Glutamatergic neuron (in vitro differentiated cells): ENCODE measurements at places on chromosomes 13 and 19.

- peak overlapping the region; percentile 96 for H3K27ac ChIP-seq
- H3K4me1 ChIP-seq: peaks cover 26% of the 10 kb centered on the region
- peaks cover 43% of the 10 kb centered on the region for H3K27me3 ChIP-seq
- peak overlapping the region; percentile 73 for H3K4me3 ChIP-seq
- peaks cover 8% of the 10 kb centered on the region for H3K36me3 ChIP-seq
- DNase-seq: peak; percentile 78
Measured at GRCh38 chr19:485583-486236, 10.6 kb upstream of the MADCAM1 start.

- H3K27ac ChIP-seq: no peak overlapping the region
- peaks cover 5% of the 10 kb centered on the region for H3K4me1 ChIP-seq
- H3K4me3 ChIP-seq: no peak overlapping the region
- H3K36me3 ChIP-seq: no peaks in the 10 kb centered on the region
- peaks cover 2% of the 10 kb centered on the region for H3K27me3 ChIP-seq
Measured at GRCh38 chr13:31514932-31515331, 224.4 kb upstream of the RXFP2 start.

- no peak overlapping the region for H3K4me3 ChIP-seq
- peaks cover 16% of the 10 kb centered on the region for H3K36me3 ChIP-seq
- peaks cover 10% of the 10 kb centered on the region for H3K4me1 ChIP-seq
- no peaks in the 10 kb centered on the region for H3K27me3 ChIP-seq
- no peak overlapping the region for H3K27ac ChIP-seq
Measured at GRCh38 chr13:113788413-113789135, 29.5 kb downstream of the TMEM255B start.

DNA sequence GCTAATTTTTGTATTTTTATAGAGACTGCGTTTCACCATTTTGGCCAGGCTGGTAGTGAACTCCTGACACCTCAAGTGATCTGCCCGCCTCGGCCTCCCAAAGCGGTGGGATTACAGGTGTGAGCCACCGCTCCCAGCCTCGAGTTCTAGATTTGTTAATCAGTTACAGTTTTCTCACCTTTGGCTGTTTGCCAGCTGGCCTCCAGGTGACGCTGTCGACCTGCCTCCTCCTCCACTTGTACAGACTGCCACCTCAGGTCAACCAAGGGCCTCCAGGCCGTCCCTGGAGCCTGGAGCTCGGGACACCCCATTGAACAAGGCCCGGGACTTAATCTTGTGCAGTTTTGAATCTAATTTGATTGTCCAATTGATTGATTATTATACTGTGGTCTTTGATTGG is 45.5 kb downstream of the IER2 start:
- H3K4me3 ChIP-seq: no peak overlapping the region
- no peaks in the 10 kb centered on the region for H3K36me3 ChIP-seq
- H3K27me3 ChIP-seq: peaks cover 3% of the 10 kb centered on the region
- H3K27ac ChIP-seq: no peak overlapping the region
- no peaks in the 10 kb centered on the region for H3K4me1 ChIP-seq
- DNase-seq: peak; percentile 67

GRCh38 chr13:24306632-24307031 is 2.7 kb upstream of the C1QTNF9 start:
- H3K27me3 ChIP-seq: peaks cover 2% of the 10 kb centered on the region
- peaks cover 1% of the 10 kb centered on the region for H3K4me1 ChIP-seq
- H3K36me3 ChIP-seq: no peaks in the 10 kb centered on the region

- no peaks in the 10 kb centered on the region for H3K36me3 ChIP-seq
- no peak overlapping the region for H3K27ac ChIP-seq
- H3K4me1 ChIP-seq: no peaks in the 10 kb centered on the region
- DNase-seq: no peak
Measured at GRCh38 chr13:71924931-71925330, 57.9 kb upstream of the DACH1 start.

- H3K4me3 ChIP-seq: no peak overlapping the region
- no peak for DNase-seq
Measured at GRCh38 chr19:38283271-38283670, 18.9 kb downstream of the SPINT2 start.

DNA sequence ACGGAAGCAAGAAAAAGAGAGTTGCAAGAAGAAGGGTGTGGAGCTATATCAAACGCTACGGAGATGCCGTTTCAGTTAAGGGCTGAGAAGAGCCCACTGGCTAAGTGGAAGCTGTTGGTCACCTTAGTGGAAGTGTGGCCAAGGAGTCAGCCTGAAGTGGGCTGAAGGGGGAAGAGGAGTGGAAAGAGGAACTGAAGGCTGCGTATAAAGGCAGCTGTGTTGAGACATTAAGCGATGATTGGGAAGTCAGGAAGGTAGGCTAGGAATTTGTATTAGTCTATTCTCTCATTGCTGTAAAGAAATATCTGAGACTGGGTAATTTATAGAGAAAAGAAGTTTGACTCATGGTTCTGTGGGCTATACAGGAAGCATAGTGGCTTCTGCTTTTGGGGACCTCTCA is 14.1 kb upstream of the FRY start:
- peaks cover 16% of the 10 kb centered on the region for H3K4me1 ChIP-seq
- H3K36me3 ChIP-seq: no peaks in the 10 kb centered on the region
- no peak for DNase-seq
- no peak overlapping the region for H3K4me3 ChIP-seq

DNA sequence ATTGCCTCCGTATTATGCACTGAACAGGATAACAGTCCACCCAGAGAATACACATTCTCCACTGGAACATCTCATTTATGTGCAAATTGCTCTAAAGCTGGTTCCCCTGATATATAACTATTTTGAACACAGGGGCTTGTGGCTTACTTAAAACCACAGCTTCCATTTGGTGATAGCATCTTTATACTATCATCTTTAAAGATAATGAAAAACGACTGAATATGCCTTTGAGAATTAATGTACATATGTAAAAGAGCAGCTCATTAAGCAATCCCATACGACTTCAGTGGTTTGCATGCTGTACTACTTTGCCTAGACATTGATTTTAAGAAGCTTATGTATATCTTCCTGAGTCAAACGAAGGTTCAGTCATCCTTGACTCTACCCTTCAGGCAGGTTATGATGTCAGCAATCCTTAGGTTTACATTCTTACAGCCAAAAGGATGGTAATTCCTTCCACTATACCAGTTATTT is 40.8 kb downstream of the BRD4 start:
- H3K4me1 ChIP-seq: peaks cover 64% of the 10 kb centered on the region
- H3K36me3 ChIP-seq: peaks cover 5% of the 10 kb centered on the region
- peak overlapping the region; percentile 89 for H3K27ac ChIP-seq
- peaks cover 3% of the 10 kb centered on the region for H3K27me3 ChIP-seq
- no peak overlapping the region for H3K4me3 ChIP-seq

GRCh38 chr19:15629003-15629880 is 11.5 kb upstream of the CYP4F3 start:
- DNase-seq: peak; percentile 80
- no peak overlapping the region for H3K27ac ChIP-seq
- no peaks in the 10 kb centered on the region for H3K36me3 ChIP-seq
- H3K4me3 ChIP-seq: no peak overlapping the region
- no peaks in the 10 kb centered on the region for H3K4me1 ChIP-seq

- no peak overlapping the region for H3K4me3 ChIP-seq
- H3K36me3 ChIP-seq: no peaks in the 10 kb centered on the region
- H3K27me3 ChIP-seq: no peaks in the 10 kb centered on the region
- H3K4me1 ChIP-seq: peaks cover 23% of the 10 kb centered on the region
- peak overlapping the region; percentile 71 for H3K27ac ChIP-seq
Measured at GRCh38 chr13:35839806-35840205, 291.4 kb downstream of the DCLK1 start.

DNA sequence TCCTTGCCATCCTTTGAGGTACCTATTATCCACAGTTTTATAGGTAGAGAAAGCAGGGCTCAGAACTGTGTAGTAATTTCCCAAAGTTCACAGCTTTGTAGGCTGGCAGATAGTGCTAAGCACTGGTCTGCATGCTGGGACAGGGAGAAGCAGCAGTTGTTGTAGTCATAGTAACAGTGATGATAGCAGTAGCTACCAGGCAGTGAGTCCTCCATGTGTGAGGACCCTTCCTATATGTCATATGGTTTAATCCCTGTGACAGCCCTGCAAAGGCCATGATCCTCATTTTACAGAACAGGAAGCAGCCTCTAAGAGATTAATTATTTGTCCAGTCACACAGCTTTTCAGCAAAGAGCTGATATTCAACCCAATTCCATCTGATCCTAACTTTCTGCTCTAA is 21.0 kb downstream of the SERP2 start:
- peaks cover 7% of the 10 kb centered on the region for H3K27me3 ChIP-seq
- no peak overlapping the region for H3K4me3 ChIP-seq
- H3K27ac ChIP-seq: no peak overlapping the region

DNA sequence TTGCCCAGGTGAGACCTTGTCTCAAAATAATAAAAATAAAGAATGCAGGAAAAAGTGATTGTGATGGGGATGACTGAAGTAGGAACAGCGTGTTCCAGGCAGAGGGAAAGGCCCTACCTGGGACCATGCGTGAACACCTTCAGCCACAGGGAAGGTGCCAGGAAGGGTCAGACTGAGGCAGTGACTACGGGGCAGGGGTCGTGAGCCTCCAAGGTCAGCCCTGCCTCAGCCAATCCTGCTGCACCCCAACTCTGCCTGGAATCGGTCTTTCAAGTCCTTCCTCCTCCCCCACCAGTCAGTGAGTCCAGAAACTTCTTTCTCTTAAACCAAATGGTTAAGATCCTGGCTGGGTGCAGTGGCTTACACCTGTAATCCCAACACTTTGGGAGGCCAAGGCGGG is 16.1 kb upstream of the TLE2 start:
- no peak overlapping the region for H3K4me3 ChIP-seq
- DNase-seq: no peak
- no peak overlapping the region for H3K27ac ChIP-seq
- H3K27me3 ChIP-seq: peaks cover 18% of the 10 kb centered on the region
- H3K36me3 ChIP-seq: no peaks in the 10 kb centered on the region

- H3K27ac ChIP-seq: peak overlapping the region; percentile 8
- peaks cover 7% of the 10 kb centered on the region for H3K27me3 ChIP-seq
- DNase-seq: no peak
- H3K36me3 ChIP-seq: peaks cover 9% of the 10 kb centered on the region
- peaks cover 31% of the 10 kb centered on the region for H3K4me1 ChIP-seq
- no peak overlapping the region for H3K4me3 ChIP-seq
Measured at GRCh38 chr13:25178070-25178469, 6.0 kb upstream of the AMER2 start.

- H3K4me3 ChIP-seq: peak overlapping the region; percentile 97
- no peaks in the 10 kb centered on the region for H3K36me3 ChIP-seq
- H3K27me3 ChIP-seq: peaks cover 24% of the 10 kb centered on the region
- peak; percentile 60 for DNase-seq
- H3K4me1 ChIP-seq: peaks cover 15% of the 10 kb centered on the region
Measured at GRCh38 chr19:30228113-30228834, 143.9 kb upstream of the ZNF536 start.

GRCh38 chr19:12838886-12839756 is 806 bp downstream of the MAST1 start:
- peak; percentile 47 for DNase-seq
- H3K27me3 ChIP-seq: peaks cover 33% of the 10 kb centered on the region
- H3K4me3 ChIP-seq: peak overlapping the region; percentile 95
- H3K27ac ChIP-seq: peak overlapping the region; percentile 98
- H3K36me3 ChIP-seq: peaks cover 12% of the 10 kb centered on the region

DNA sequence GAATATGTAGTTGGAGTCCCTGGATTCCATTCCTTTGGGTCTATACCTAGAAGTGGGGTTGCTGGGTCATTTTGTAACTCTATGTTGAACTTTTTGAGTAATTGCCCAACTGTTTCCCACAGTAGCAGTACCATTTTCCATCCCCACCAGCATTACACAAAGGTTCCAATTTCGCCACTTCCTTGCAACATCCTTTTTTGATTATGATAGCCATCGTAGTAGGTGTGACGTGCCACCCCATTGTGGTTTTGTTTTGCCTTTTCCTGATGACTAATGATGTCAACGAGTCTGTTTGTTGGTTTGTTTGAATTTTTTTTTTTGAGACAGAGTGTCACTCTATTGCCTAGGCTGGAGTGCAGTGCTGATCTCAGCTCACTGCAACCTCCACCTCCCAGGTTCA is 3.3 kb upstream of the PEX11G start:
- H3K27ac ChIP-seq: no peak overlapping the region
- DNase-seq: no peak
- H3K4me3 ChIP-seq: no peak overlapping the region

- H3K27me3 ChIP-seq: no peaks in the 10 kb centered on the region
- DNase-seq: no peak
- peaks cover 35% of the 10 kb centered on the region for H3K4me1 ChIP-seq
- H3K36me3 ChIP-seq: no peaks in the 10 kb centered on the region
Measured at GRCh38 chr13:100540621-100541020, 48.0 kb downstream of the GGACT start.
